ENCODE measurements at places on chromosomes 7 and 10.

GRCh38 chr7:37196676-37197075, 252.0 kb downstream of the ELMO1 start:
- no peak for DNase-seq

DNA sequence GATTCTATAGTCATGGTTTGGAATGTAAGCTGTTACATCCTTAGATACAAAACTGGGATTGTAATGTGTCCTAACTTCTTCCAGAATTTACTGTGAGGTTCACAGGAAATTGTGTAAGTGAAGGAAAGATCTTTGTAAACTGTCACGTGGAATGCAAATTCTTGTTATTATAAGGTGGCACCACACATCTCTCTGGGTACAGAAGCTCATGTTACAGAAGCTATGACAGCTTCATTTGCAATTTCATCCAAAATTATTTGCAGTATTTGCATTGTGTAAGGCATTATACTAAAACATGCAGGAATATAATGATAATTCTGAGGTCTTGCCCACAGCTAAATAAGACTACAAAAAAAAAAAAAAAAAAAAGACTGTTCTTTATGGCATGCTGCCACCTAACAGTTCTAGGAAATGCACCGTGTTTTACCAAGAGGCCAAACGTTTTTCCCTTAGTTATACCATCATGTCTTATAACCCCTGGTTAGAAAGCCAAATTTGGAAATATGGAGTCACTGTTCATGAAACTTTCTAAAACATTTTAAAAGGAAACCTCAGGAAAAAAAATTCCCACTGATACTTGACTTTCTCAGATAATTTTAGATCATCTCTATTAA, 17.6 kb downstream of the MINDY3 start:
- DNase-seq = no peak

DNA sequence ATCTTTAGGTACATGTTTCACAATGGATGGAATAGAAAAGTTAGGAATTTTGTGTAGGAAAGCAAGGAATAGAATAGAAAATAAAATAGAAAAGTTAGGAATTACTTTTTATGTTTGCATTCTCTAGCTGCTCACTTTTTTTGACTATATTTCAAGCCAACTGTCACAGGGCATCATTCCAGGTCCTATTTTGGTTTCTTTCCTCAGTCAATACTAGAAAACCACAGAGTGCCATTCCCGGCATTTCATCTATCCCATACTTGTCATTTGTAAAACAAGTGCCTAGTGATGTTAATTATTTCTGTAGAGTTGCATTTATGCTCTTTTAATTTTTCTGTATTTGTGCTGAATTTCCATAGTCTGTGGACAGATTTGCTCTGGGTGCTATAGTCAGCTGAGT, 66.2 kb downstream of the SDK1 start:
- DNase-seq = no peak

DNA sequence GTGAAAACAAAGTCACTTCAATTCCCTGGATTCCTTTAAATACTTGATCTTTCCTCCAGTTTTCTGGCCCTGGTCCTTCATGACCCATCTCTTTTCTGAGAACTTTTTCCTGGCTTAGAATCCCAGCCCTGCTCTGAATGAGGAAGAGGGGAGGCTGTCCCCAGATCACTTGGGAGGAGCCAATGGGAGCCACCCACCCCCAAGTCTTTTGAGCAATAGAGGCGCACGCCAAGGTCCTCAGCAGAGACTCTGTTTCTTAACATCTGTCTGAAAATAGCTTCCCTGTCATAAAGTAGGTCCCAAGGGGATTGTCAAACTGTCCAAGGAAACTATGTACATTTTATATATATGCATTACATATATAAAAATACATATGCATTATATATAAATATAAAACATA, 126.8 kb downstream of the ADRA2A start:
- no peak for DNase-seq

GRCh38 chr10:60192946-60193345, 196.7 kb downstream of the ANK3 start:
- DNase-seq = no peak

Measured in stimulated activated CD4-positive, alpha-beta T cell treated with anti-CD3 and anti-CD28 coated beads, Interleukin-1b, Interleukin-23, amount 100 ng/mL, for 1 hour (primary cell).